ENCODE measurements at places on chromosomes 7 and 10. TPM values are rescaled to one million over a fixed set of nuclear protein-coding genes. Genes with fewer than 3 reads are reported as not detected.

- no peak for DNase-seq
Observed at GRCh38 chr10:48467669-48468068, 137.2 kb downstream of the ARHGAP22 start.

GRCh38 chr10:82564353-82565196 lies 689.6 kb downstream of the NRG3 start:
- no peak for DNase-seq

DNA sequence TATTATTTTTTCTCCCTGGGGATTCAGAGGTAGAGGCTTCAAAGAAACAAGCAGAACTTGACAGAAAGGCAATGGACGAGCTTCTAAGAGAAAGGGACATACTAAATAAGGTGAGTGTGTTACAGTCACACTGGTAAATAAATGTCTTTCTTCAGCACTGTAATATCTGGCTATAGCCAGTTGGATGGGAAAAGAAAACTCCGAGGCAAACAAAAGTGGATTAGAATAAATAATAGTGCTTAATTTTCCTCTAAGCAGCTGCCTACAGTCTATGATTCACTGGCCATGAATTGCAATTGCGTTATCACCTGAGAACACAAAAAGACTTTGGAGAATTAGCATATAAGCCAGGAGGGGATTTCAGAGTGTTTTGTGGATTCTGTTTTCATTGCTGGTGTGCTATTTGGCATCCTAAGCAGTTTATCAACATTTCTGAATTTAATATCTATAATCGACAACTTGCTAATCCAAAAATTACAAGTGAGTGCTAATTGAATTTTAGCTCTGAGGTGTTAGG lies 23.2 kb downstream of the CFAP58 start:
- no peak for DNase-seq

DNA sequence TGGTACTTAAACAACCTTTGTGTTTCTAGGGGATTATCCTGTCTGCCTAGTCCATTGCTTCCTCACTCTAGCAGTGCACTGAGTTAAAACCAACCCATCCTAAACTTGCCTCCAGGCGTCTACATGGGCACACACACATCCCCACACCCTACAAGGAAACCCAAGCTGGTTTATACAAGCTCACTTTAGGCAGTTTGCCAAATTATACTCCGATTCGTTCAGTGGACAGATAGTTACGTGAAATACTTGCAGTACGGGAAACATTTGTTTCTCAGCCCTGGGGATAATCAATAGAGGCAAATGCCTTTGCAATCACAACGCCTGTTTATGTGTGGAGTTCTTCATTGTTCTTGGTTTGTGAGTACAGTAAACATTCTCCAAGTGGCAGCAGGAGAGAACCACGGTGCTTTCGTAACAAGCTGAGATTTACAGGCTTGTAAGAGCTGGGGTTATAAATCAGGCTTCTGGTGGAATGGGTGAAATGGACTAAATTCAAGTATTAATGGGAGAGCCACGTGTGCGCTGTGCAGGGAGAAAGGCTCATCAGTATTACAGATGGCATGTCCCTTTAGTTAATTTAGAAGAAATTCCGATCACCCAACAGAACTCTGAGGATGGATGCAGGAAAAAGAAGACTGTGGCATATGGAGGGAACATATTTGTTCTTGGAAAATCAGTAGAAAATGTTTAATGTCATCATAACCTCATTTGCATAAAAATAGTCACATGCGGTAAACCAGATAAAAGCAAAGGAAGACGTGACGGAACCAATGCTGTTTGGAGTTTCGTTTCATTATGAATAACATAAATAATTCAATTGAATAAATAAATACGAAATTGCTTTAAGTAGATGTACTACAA lies 217.1 kb downstream of the GALNT17 start:
- DNase-seq = no peak

- no peak for DNase-seq
Observed at GRCh38 chr10:100927266-100927665, 14.5 kb downstream of the SLF2 start.

DNA sequence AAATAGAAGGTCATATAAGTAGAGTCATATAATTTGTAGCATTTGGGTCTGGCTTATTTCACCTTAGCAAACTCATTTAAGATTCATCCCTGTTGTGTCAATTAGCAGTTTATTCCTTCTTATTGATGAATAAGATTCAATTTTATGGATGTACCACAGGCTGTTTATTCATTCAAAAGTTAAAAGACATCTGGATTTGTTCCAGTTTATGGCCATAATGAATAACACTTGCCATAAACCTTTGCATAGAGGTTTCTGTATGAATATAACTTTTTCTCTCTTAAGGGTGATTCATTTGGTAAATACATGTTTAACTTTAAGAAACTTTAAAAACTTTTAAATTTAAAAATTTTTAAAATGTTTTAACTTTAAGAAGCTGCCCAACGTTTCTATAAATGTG lies 66.4 kb downstream of the CPED1 start:
- no peak for DNase-seq

DNA sequence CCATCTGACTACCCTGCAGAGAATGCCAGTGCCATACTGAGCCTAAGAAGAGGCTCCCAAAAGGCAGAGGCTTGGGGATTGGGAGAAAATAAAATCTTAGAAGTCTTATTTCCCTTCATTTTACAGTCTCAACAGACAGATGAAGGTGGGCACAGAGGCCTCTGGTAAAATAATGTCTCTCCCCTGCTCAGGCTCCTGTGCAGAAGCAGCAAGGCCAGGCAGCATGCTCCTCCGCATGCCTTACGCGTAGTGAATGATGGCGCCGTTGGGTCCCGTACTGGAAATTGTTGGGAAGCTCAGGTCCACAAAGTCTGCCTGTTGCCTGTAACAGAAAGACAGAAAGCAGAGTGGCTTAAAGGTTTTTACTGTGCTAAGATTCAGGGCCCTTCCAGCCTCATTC lies 45.8 kb downstream of the XPNPEP1 start:
- peak; percentile 35 for DNase-seq

- DNase-seq = no peak
Observed at GRCh38 chr10:96309628-96310320, 5.5 kb downstream of the DNTT start.

- DNase-seq = no peak
Observed at GRCh38 chr10:8026349-8027259, 27.9 kb upstream of the GATA3 start.

The SFTPA1 gene
- not detected for total RNA-seq

The GATA3 gene
- 61.5 TPM for total RNA-seq

The MYL10 gene
- total RNA-seq = not detected

The GHRHR gene
- not detected for total RNA-seq

The FRG2B gene
- total RNA-seq = not detected

The RNLS gene
- total RNA-seq = 2.9 TPM
